Stimulated activated naive CD4-positive, alpha-beta T cell (primary cell): ENCODE measurements at places on chromosomes 12 and 14.

GRCh38 chr12:98022961-98023360 is 492.4 kb upstream of the TMPO start:
- no peak for DNase-seq

DNA sequence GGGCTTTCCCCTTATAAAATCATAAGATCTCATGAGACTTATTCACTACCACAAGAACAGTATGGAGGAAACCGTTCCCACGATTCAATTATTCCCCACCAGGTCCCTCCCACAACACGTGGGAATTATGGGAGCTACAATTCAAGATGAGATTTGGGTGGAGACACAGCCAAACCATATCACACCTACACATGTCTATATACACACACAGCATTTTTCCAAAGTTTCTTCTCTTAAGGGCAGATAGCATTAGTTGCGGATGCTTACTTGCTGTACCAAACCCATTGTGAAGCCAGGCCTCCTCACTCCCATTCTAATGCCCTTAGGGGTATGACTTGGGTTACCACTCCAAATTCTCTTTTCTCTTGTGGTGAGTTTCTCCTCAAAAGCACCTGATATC is 104.1 kb upstream of the RAP1B start:
- no peak for DNase-seq

GRCh38 chr12:112870267-112870980 is 36.3 kb upstream of the OAS1 start:
- DNase-seq: no peak

GRCh38 chr14:105855893-105856675 is 329.7 kb downstream of the TMEM121 start:
- DNase-seq: no peak

DNA sequence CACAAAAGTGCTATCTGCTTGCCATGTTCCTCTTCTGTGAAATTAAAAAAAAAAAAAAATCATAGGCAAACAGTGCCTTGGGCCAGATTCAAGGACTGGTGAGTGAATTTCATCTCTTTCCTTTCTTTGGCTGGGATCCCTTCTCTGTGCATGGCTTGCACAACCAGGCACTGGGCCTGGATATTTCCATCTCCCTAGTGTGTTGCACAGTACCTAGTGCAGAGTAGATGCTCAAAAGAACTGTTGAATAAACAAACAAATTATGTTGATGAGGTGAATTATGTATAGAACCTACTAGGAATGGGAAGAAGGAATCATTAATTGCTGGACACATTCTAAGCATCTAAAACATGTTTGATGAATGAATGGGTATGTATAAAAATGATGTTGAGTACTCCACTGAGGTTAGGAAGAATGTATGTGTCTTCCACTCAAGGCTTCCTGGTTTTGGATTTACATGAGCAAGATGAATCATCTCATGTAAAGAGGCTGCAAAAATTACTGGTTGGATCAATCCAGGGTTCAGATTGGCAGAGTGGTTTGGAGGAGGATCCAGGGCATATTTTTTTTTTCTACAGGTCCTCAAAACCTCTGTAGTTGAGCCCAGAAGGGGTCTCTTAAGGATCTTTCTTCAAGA is 93.2 kb downstream of the EMP1 start:
- no peak for DNase-seq

GRCh38 chr14:37195327-37195726 is 2.4 kb upstream of the MIPOL1 start:
- no peak for DNase-seq

- DNase-seq: no peak
Measured at GRCh38 chr12:14273913-14274311, 91.6 kb upstream of the ATF7IP start.

GRCh38 chr14:71029236-71029781 is 122.0 kb downstream of the PCNX1 start:
- no peak for DNase-seq

DNA sequence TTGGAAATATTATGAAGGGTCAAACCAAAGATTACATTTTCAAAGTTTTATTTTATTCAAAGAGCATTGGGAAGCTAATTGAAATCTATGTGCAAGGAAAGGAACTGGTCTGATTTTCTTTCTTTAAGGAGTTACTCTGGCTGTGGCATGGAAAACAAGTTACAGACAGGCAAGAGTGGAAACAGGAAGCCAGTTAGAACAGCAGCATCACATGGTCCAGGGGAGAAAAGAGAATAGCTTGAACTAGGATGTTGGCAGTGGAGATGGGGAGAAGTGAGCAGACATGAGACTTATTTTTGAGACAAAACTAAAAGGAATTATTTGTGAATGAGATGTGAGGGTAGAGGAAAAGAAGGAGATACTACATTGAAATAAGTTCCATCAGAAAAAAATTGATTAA is 3.4 kb downstream of the OR11G2 start:
- DNase-seq: no peak
